ENCODE measurements at places on chromosomes 5 and 9.

- no peak for DNase-seq
Measured at GRCh38 chr9:72718503-72718902, 197.1 kb downstream of the TMC1 start.

GRCh38 chr5:143501310-143502044 is 98.0 kb upstream of the NR3C1 start:
- DNase-seq, result no peak

DNA sequence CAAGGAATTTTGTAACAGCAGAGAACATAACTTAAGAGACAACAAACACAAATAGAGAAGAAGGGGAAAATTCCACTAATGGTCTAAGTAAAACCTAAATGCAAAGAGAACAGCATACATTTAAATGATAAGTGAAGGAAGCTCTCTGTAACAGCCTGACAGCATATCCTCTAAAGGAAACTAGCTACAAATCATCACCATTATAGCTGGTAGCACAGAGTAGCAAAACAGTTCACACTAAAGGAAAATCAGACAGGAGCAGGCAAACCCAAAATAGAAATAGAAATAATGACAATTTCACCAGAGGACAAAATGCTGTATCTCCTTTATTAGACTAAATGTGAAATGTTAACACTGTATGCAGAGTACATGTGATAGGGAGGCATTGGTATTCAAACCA is 532.8 kb downstream of the PTPRD start:
- no peak for DNase-seq

GRCh38 chr5:106127341-106127781 is 1543.4 kb downstream of the EFNA5 start:
- no peak for DNase-seq

DNA sequence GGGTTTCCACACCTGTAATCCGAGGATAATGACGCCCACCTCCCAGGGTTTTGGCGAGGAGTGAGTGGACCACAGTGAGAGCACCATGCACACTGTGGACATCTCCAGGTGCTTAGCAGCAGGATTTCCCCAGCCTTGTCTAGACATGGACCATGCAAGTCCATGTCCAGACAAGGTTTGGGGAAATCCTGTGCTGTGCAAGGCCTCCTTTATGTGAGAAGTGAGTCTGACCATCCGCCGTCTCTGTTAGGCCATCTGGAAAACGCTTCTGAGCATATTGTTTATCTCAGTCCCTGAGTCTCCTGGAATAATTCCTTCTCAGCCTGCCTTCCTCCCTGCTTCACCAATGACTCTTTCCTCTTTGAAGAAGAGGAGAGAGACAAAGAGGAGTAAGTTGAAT is 26.2 kb upstream of the TNFAIP8 start:
- no peak for DNase-seq

GRCh38 chr5:109003928-109004327 is 256.2 kb downstream of the FER start:
- DNase-seq, result no peak

DNA sequence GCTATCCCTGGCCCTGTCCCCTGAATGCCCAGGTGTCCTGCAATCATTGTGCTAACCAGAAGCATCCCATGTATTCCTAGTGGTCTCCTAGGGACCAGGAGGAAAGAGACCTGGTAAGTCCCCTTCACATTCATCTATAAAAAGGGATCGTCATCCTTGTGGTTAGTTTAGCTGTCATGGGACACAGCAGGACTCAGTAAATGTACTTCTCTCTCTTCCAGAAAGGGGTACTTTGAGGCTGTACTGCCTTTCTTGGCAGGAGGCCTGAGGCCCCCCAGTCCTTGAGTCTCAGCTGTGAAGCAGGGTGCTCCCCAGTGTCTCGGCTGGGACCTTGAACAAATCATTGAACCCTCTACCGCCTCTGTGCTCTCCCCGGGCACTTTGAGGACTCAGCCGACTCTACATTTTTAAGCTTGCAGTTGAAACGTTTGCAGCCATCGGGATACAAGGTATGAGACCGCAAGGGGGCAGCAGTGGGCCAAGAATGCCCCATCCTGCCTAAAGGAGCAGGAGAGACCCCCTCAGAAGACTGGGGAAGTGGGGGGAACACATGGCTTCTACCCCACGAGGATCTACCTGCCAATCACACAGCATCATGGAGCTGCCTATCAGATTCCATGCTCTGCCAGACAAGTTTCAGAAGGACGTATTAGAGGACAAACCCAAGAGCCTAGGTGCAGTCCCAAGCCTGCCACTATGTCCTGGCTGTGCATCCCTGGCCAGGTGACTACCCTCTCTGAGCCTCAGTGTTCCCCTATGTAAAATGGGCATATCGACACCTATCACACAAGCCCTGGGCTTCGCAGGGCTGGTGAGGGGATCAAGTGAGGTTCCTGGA is 2.4 kb upstream of the PHYKPL start:
- DNase-seq, result peak; percentile 81

DNA sequence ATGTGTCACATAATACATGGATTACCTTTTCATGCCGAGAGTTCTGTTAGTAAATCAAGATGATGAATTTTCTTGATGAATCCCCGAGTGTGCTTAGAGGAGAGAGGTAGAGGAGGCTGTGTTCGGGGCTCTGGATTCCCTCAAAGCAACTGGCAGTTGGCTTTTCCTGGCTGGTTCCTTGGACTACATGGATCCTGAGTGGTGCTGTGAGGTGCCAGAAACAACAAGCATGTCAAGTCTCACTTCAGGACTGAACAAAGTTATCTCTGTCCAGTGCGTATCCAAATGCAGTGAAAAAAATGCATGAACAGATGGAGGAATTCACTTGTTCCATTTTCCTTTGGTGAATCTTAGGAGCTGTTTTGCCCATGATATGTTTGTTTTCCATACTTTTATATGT is 231.7 kb downstream of the FBXL7 start:
- no peak for DNase-seq

DNA sequence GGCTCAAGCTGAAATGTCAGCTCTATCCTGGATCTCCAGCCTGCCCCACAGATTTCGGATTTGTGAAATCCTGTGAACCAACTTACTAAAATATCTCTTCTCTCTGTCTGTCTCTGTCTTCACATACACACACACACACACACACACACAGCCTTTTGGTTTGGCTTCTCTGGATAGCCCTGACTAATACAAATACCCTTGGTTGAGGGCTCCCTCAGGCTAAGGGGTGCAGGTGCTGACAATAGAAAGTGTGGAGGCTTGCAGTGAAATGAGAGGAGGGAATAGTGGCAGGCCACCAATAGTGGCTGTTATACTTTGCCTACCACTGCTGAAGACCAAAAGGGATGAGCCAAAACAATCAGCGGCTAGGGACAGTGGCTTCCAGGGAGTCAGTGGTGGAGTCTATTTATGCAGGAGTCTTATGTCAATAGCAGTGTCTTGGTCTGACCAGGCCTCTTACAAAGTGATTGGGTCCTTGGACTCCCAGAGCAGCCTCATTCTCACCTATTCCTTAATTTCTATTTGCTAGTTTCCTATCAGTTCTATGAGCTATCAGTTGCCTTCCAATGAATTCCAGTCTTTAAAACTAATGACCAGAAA is 93.2 kb upstream of the GAS1 start:
- no peak for DNase-seq
